ENCODE measurements at places on chromosomes 13 and 19. TPM values are rescaled to one million over a fixed set of nuclear protein-coding genes. Genes with fewer than 3 reads are reported as not detected.

DNA sequence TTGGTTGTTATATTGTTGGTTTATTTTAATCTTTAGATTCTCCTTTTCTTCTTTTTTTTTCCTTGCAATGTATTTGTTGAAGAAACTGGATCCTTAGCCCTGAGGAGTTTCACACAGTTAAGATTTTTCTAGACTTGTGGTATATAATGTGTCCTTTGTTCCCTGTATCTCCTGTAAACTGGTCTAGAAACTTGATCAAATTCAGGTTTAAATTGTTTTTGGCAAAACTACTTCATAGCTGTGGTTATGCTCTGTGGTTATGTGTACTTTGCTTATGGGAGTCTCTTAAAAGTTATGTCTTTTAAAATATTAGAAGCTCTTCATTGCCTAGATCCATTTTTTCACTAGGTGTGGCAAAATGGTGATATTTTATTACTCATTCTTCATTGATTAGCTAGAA lies 3.7 kb upstream of the MTRF1 start:
- DNase-seq, result no peak
- no peaks in the 10 kb centered on the region for H3K27me3 ChIP-seq
- no peak overlapping the region for H3K27ac ChIP-seq
- H3K4me3 ChIP-seq, result no peak overlapping the region
- no peaks in the 10 kb centered on the region for H3K4me1 ChIP-seq

GRCh38 chr19:29367791-29368222 lies 154.9 kb upstream of the UQCRFS1 start:
- H3K36me3 ChIP-seq, result no peaks in the 10 kb centered on the region
- no peak overlapping the region for H3K4me3 ChIP-seq
- no peak overlapping the region for H3K27ac ChIP-seq
- H3K4me1 ChIP-seq, result no peaks in the 10 kb centered on the region
- peaks cover 23% of the 10 kb centered on the region for H3K27me3 ChIP-seq
- DNase-seq, result no peak

DNA sequence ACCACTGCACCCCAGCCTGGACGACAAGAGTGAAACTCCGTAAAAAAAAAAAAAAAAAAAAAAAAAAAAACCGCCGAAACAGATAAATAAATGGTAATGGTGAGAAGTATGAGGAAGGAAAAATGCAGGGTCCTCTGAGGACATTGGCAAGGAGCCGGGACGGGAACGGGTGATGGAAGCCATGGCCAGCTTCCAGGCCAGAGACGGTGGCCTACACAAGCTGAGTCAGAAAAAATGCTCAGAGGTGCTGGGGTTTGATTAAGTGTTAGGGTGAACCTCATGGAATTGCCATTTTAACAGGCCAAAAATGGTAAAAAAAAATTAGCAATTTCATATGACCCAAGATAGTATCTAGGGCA lies 866 bp upstream of the ZSWIM4 start:
- H3K27me3 ChIP-seq, result no peaks in the 10 kb centered on the region
- H3K4me1 ChIP-seq, result peaks cover 15% of the 10 kb centered on the region
- H3K36me3 ChIP-seq, result no peaks in the 10 kb centered on the region
- peak overlapping the region; percentile 54 for H3K27ac ChIP-seq
- peak overlapping the region; percentile 41 for H3K4me3 ChIP-seq

DNA sequence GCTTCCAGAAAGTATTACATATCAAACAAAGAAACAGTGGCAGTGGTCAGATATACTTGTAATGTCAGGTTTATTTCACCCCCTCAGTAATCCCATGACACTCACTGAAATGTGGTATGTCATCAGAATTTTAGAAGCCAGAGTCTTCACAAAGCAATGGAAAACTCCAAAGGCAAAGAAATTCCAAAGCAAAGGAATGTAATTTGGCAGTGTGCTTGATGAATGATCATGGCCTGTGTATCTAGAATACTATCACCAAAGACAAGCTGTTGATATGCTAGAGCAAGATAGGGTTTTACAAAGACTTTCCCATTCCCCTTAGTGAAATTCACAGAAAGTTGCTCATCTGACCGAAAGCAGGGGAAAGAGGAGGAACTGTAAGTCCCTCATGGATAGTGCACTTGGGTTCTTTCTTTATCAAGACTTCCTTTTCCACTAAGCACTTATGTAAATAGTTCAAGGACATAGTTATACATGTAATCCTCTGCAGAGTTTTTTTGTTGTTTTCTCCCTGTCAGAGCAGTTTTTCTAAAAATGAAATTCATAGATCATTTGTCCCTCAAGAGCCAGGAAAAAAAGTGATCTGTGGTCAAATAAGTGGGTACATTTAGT lies 243.4 kb downstream of the NHLRC3 start:
- H3K36me3 ChIP-seq, result no peaks in the 10 kb centered on the region
- no peak overlapping the region for H3K27ac ChIP-seq
- no peaks in the 10 kb centered on the region for H3K27me3 ChIP-seq
- no peak for DNase-seq
- H3K4me1 ChIP-seq, result peaks cover 2% of the 10 kb centered on the region

- no peak overlapping the region for H3K4me3 ChIP-seq
- H3K27ac ChIP-seq, result no peak overlapping the region
- H3K4me1 ChIP-seq, result no peaks in the 10 kb centered on the region
- no peak for DNase-seq
- no peaks in the 10 kb centered on the region for H3K36me3 ChIP-seq
Measured at GRCh38 chr19:31617010-31617585, 267.9 kb upstream of the TSHZ3 start.

- no peaks in the 10 kb centered on the region for H3K4me1 ChIP-seq
- H3K27me3 ChIP-seq, result no peaks in the 10 kb centered on the region
- no peaks in the 10 kb centered on the region for H3K36me3 ChIP-seq
- no peak overlapping the region for H3K27ac ChIP-seq
Measured at GRCh38 chr13:84315527-84315926, 433.3 kb upstream of the SLITRK1 start.

- DNase-seq, result no peak
- H3K36me3 ChIP-seq, result no peaks in the 10 kb centered on the region
- peaks cover 7% of the 10 kb centered on the region for H3K4me1 ChIP-seq
- H3K27ac ChIP-seq, result no peak overlapping the region
Measured at GRCh38 chr19:10189616-10190015, 5.1 kb downstream of the DNMT1 start.

DNA sequence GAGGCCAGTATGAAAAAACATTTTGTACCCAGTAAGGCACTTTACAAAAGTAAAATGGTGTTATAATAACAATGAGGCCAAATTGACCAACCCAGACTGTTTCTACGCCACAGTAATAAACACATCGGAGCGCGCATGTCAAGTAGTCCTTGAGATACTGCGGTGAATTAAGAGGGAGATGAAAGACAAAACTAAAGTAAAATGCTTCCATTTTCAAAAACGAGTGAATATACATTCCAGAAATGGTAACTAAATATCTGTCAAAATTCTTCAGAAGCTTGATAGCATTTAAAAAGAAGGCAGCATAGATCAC lies 19.0 kb downstream of the N4BP2L1 start:
- H3K27me3 ChIP-seq, result no peaks in the 10 kb centered on the region
- no peaks in the 10 kb centered on the region for H3K36me3 ChIP-seq
- DNase-seq, result no peak
- H3K27ac ChIP-seq, result no peak overlapping the region
- no peak overlapping the region for H3K4me3 ChIP-seq

DNA sequence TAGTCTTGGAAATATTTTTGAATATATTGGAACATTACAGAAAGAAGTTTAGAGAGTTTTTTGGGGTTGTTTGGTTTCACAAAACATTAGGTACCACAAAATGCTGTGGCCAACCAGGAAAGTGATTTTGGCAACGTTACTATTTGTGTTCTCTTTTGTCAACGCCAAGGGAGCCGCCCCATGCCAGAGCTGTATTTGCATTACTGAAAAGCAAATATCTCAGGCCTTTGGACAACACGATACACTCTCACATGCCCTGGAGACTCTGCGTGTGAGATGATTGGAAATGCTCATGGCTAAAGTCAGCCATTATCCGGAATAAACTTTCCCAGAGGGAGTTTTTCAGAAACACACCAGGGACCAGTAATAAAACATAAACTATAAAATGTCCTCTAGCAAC lies 324.6 kb downstream of the SHISA2 start:
- H3K36me3 ChIP-seq, result no peaks in the 10 kb centered on the region
- H3K27ac ChIP-seq, result no peak overlapping the region
- H3K27me3 ChIP-seq, result peaks cover 3% of the 10 kb centered on the region
- H3K4me3 ChIP-seq, result no peak overlapping the region
- H3K4me1 ChIP-seq, result no peaks in the 10 kb centered on the region
- DNase-seq, result peak; percentile 18

DNA sequence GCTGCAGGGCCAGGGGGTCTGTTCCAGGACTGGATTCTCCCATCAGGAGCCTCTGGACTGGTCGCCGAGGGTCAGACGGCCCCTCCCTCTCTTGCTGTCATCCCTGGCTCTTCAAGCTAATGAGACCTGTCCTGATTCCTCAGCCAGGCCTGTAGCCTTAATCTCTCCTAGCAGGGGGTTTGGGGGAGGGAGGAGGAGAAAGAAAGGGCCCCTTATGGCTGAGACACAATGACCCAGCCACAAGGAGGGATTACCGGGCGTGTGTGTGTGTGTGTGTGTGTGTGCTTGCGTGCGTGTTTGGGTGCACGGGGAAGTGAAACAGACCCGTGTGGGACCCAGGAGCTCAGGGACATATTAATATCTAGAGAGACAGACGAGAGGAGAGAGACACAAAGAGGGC lies 1.9 kb upstream of the CRX start:
- no peaks in the 10 kb centered on the region for H3K4me1 ChIP-seq
- H3K27me3 ChIP-seq, result peaks cover 25% of the 10 kb centered on the region
- H3K4me3 ChIP-seq, result no peak overlapping the region
- no peak overlapping the region for H3K27ac ChIP-seq

DNA sequence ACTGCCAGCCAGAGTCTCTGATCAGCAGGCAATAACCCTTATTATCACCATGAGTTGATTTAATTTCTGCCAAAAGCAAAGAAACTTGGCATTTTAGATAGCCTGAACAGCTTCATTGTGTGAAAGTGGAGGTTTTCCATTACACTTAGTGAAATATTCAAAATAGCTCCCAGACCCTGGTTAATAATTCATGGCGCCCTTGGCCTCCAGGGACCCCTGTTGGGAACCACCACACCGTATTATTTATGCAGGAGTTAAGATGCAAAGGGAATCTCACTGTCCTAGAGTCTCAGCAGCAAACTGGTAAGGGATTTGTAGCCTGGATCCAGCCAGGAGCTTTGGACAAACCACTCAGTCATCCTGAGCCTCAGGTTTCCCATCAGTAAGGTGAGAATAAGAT lies 110.0 kb upstream of the PABPC3 start:
- DNase-seq, result no peak
- H3K4me1 ChIP-seq, result no peaks in the 10 kb centered on the region

GRCh38 chr19:2586196-2586595 lies 110.3 kb downstream of the GADD45B start:
- no peak overlapping the region for H3K4me3 ChIP-seq
- H3K36me3 ChIP-seq, result no peaks in the 10 kb centered on the region
- no peaks in the 10 kb centered on the region for H3K27me3 ChIP-seq
- no peak for DNase-seq
- H3K27ac ChIP-seq, result no peak overlapping the region

DNA sequence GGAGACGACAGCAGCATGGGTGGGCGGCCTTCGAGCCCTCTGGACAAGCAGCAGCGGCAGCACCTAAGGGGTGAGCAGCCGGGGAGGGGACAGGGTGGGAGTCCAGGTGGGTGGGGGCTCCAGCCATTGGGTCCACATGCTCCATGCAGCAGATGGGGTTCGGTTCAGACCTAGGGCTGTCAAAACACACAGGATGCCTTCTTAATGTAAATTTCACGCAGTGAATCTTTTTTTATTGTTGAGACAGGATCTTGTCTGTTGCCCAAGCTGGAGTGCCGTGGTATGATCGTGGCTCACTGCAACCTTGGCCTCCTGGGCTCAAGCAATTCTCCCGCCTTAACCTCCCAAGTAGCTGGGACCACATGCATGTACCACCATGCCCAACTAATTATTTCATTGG lies 15.9 kb downstream of the PGLS start:
- no peak overlapping the region for H3K4me3 ChIP-seq
- DNase-seq, result no peak
- no peak overlapping the region for H3K27ac ChIP-seq

DNA sequence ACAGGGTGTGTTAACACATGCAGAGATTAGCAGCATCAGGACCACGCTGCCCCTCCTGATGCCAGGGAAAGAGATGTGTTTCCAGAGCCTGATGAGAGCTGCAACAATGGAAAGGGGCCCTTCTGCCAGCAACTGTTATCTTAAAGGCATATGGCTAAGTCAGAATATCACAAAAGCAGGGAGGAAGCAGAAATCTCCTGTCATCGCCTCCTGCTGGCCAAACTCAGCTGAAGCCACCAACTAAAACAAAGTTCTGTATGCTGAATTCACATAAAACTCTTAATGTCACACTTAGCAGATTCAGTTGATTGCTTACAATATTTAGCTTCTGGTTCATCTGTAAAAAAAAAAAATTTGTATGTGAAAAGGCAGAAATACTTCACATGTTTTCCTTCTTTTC lies 178.2 kb downstream of the GPC5 start:
- H3K4me1 ChIP-seq, result no peaks in the 10 kb centered on the region
- no peak for DNase-seq
- no peak overlapping the region for H3K4me3 ChIP-seq
- H3K27me3 ChIP-seq, result no peaks in the 10 kb centered on the region

DNA sequence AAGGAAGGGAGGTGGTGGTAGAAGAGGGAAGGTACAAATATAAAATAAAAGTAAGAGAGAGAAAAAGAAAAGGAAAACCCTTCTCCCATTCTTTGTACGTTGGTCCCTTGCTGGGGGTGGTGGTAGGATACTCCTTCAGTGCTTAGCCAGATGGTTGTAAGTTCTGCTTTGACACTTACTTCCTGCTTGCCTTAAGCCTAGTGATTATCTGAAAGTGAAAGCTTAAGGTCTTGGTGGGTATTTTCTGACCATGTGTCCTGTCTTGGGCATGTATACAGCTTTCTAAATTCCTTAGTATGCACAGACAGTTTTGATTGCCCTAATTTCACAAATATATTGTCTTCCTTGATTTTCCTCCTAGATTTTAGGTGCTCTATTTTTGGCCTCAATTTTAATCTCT lies 314.8 kb downstream of the PCDH17 start:
- DNase-seq, result no peak
- no peak overlapping the region for H3K4me3 ChIP-seq
- no peak overlapping the region for H3K27ac ChIP-seq
- H3K4me1 ChIP-seq, result no peaks in the 10 kb centered on the region
- no peaks in the 10 kb centered on the region for H3K36me3 ChIP-seq

ZNF675 gene
- total RNA-seq, result 16.5 TPM

PLA2G4C gene
- total RNA-seq, result 2.4 TPM

AZU1 gene
- not detected for total RNA-seq

PRR22 gene
- 1.2 TPM for total RNA-seq

WDR88 gene
- not detected for total RNA-seq

FFAR1 gene
- not detected for total RNA-seq

DZIP1 gene
- 17.2 TPM for total RNA-seq

TMPRSS9 gene
- not detected for total RNA-seq

CBLC gene
- 28.3 TPM for total RNA-seq

TNPO2 gene
- 41.4 TPM for total RNA-seq

MEIOSIN gene
- total RNA-seq, result not detected

KLK12 gene
- not detected for total RNA-seq

Measured in hepatocyte (in vitro differentiated cells).